ENCODE measurements at places on chromosomes 1 and 21.
A peak's percentile ranks its signal among the peaks of the same experiment; 100 is the strongest.

DNA sequence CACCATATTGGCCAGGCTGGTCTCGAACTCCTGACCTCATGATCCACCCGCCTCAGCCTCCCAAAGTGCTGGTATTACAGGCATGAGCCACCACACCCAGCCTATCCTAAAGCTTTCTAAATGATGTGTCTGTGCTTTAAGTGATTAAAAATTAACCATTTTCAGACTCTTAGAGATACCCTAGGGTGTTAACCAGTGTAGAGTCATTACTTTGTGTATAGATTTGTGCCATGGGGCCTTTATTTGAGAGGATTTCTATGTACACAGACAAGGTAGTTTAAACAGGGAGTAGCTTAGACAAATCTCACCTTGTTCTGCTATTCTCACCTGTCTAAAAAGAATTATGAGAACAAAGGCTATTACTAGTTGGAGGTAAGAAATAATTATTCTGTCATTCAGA, 12.7 kb upstream of the PLEKHM2 start:
- no peak for DNase-seq

DNA sequence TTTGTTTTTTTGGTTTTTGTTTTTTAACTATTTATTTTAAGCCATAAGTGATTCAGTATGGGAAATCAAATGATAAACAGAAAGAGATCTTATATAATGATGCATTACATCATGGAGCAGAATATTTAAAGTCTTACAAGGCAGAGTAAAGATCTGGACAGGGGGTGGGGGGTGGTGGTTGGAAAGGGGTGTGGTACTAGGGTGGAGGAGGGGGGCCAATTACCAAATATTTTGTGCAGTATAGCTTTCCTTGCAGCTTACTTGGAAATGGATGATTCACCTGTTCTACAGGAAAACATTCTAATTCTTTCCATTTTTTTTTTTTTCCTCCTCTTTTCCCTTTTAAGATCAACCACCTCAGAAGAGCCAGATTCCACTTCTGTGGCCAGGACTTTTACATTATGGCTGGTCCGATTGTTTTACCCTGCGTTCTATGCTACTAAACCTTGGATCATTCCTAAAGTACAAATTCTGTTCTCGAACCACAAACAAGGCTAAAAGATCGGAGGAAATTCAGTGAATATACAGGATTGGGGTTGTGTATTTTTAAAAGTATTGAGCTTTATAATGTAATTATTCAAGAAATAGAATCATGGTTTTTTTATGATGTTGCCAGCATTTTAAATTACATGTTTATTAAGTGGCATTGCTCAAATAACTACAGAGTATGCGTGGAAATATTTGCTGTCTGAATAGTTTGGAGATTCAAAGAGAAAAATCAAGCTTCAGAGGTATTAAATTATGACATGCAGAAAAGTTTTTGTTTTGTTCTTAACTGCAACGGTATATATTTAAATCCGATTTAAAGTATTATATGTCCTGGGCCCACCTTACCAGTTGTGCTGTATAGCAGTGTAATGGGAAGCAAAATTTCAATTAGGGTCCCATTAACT, 859.5 kb downstream of the USP25 start:
- no peak for DNase-seq

- no peak for DNase-seq
Measured at GRCh38 chr1:61337037-61337436, 254.7 kb downstream of the NFIA start.

- DNase-seq = no peak
Measured at GRCh38 chr1:188778578-188778977, 1699.1 kb downstream of the BRINP3 start.

DNA sequence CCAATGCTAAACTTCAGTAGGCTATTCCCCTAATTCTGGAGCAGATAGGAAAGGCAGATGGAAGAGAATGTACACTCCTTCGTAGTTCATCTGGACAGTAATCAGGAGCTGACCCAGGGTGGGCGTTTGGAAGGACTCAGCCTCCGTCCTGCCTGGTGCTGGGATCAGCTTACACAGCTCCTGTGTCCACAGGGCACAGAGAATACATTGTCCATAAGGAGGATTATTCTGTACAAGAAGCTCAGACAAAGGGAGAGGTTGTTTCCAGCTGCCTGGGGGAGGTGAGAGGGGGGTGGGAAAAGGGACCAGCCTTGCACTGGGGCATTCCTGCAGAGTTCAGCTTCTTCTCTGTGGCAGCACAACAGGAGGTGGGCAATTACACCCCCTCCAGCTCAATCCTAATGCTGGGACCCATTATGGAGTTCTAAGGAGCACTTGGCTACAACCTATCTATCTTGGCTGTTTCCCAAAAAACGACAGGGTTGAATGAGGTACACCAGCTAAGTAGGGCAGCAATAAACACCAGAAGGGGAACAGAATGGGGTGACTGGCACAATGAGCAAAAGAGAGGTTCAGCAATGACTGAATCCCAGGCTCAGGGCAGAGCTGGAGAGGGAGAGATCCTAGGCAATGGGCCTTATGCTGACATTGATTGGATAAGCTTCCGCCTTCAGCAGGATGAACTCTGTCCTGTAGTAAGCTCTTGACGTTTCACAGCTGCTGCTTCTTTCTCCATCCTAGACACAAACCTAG, 7.4 kb downstream of the MED8 start:
- DNase-seq = no peak

DNA sequence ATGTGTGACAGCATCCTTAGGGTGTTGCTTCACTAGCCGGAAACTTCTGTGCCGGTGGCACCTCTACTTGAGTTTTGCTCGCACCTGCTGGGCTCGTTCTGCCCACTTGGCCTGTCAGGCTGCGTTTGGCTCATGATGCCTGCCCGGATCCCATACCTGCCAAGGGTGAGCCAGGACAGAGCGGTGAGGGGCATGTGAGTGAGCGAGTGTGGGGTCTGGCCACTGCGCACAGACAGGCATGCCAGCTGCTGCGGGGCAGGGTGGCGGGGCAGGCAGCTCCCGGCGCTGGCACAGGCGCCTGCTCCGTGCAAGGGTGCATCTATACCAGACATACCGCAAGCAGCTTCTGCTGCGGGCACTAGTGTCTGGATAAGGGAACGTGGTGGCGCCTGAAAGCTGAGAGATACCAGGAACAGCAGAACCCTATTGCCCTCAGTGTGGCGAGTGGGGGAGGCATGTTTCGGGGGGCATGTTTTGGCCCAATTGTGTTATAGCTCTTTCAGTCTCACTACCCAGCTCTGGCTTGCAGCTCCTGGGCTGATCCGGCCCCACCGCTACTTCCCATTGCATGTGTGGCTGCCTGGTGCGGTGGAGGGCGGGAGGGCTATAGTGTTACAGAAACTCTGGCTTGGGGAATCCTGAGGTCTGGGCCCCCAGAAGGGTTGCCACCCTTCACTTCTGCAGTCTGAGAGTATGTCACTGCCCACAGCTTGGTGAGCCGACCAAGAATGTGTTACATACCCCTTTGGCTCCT, 32.2 kb downstream of the MAGI3 start:
- no peak for DNase-seq

- DNase-seq = no peak
Measured at GRCh38 chr21:35428937-35429336, 379.8 kb upstream of the RUNX1 start.

DNA sequence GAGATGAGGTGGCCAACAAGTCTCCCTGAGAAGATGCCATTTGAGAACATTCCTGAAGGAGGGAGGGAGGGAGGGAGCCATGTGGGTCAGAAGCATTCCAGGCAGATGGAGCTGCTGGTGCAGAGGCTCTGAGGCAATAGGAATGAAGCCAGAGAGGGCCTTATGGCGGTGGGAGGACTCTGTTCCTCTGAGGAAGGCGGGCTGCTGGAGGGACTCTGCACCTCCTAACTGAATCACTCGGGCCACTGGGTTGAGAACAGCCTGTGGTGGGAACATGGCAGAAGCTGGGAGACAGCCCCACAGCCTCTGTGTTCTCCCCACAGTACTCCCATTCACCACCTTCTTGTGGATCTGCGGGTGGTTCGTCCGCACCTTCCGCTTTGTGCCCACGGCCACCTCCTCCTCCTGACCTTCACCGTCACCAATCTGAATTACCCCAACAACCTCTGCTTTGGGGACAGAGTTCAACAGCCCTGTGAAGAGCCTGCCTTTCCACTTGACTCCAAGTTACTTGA, 2.4 kb upstream of the TMEM125 start:
- DNase-seq = no peak

DNA sequence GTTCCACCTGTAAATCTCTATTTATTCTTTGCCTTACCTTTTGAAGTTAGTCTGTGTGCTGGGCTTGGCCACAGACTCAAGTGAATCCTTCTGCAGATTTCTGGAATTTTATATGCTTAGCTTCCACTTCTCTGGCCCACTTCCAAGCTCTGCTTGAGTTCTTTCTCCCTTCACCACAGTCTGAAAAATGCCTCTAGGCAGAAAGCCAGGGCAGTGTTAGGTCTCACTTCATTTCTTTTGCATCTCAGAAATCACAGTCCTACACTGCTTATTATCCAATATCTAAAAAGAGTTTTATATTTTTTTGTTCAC, 48.9 kb downstream of the INKA2 start:
- DNase-seq = peak; percentile 51

DNA sequence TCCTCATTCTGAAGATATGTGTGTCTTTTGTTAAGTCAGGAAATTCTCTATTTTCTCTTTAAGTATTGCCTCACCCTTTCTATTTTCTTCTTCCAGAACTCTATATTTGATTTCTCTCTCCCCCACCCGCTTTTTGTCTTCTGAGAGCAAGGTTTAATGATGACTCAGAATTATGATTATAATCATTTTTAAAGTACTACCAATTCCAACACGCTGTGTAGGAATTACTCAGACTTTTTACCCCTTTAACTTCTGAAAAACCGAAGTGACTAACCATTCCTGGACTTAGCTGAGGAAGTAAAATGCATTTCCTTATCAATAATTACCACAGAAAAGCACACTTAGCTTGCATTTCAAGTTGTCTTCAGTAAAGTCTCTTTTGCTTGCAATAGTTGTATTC, 20.8 kb upstream of the SCYL3 start:
- no peak for DNase-seq

GRCh38 chr1:205942631-205943159, 561 bp downstream of the SLC26A9 start:
- DNase-seq = no peak

- no peak for DNase-seq
Measured at GRCh38 chr1:153553096-153553495, 4.0 kb upstream of the S100A3 start.

- no peak for DNase-seq
Measured at GRCh38 chr21:29230551-29231261, 68.0 kb upstream of the BACH1 start.

DNA sequence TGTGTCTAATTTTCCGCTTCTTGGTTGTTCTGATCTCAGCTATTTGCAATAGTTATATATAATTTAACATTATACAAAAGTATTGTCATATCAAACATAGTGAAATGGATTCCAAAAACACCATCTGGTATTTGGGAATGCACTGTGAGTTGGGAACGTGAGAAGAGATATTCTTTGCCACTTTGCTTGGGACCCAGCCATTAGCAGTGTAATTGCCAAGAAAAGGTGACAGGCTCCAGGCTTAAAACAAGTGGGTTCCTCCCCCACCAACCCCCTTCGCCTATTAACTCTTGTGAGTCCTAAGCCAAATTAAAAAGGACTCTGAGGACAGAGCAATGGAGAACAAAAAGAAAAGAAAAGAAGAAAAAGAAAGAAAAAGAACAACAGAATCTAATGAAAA, 186.7 kb upstream of the NFIA start:
- DNase-seq = no peak

- DNase-seq = no peak
Measured at GRCh38 chr1:7298749-7299151, 472.3 kb upstream of the VAMP3 start.

GRCh38 chr1:18111605-18112297, 4.2 kb downstream of the IGSF21 start:
- DNase-seq = no peak

DNA sequence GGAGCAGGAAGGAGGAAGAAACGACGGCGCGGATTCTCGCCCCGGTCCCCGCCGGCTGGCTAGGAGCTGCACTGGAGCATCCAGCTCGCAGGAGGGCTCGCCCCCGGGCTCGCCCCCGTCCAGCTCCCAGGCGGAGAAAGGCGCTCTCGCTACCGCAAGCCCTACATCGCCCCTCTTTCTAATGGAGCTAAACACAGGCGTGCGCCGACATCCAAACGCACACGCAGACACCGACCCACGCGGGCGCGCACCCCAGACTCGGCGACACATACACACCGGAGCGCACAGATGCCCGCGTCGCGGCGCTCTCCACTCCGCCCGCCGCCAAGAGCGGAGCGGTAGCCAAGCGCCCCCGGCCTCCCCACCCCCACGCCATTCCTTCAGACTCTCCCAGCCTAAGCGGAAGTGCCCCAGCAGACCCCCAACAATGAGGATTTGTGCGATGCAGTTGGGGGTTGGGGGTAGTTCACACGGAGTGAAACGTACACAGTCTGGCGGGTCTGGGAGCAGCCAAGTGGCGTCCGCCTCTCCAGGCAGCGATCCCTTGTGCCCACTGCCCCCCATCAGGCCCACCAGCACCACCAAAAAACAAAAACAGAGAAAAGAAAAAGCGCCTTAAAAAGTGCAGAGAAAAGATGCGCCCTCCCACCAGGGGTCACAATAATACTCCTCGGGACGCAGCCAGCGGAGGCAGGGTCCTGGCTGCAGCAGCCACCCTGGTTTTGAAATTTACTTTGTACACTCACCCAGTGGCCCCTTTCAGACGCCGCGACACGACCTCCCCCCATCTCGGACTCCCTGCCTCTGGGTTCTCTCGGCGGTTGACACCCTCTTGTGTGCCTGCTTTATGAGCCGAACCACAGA, 1.4 kb downstream of the DAB1 start:
- no peak for DNase-seq

DNA sequence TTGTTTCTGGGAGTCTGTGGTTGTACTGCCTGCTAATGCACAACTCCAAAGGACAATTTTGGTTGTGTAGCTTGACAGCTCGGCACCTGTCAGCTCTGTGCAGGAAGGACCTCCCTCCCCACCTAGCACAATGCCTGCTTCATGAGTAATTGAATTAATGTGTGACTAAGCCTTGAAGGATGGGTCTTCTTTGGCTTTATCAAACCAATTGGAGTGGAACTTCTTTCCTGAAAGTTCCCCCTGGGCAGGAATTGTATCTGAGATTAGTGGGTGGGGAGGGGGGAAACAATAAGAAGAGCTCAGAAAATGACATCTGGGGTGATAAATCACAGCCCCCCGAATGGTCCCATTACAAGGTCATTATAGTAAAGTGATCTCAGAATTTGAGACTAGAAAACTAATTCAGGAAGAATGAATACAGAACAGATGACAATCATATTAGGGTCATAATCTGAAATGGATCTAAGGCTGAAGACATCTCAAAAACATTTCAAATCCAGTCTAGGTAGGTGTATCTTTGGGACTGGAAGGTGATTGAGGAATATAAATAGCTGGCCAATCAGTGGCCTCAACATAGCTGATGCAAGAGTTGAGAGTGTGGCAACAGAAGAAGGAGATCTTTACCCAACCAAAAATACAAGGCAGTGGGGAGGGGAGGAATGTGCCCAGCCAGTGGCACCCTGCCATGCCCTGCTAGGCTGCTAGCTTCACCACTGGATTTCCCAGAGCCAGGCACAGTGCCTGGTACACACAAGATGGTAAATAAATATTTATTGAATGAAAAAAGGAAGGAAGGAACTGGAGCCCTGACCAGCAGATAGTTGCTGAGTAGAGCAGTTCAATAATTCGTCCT, 10.1 kb upstream of the SESN2 start:
- no peak for DNase-seq
